ENCODE measurements at places on chromosomes 7 and 10. TPM values are rescaled to one million over a fixed set of nuclear protein-coding genes. Genes with fewer than 3 reads are reported as not detected.

Gene SNX8
- 50.8 TPM for polyA plus RNA-seq

Gene CYP2E1
- polyA plus RNA-seq: 1.3 TPM

Gene ZCCHC24
- polyA plus RNA-seq: 23.8 TPM

Gene CHN2
- polyA plus RNA-seq: 33.6 TPM

GRCh38 chr10:90999512-91000172 lies 78.8 kb upstream of the ANKRD1 start:
- no peak for DNase-seq

- DNase-seq: no peak
These were observed 46.2 kb downstream of the ICA1 start for GRCh38 chr7:8215648-8216333.

Measured in large intestine (tissue), 12 donors.